ENCODE measurements at places on chromosomes 6 and 20.

GRCh38 chr6:119575721-119576120 is 226.2 kb upstream of the MAN1A1 start:
- no peak overlapping the region for H3K27ac ChIP-seq
- no peak for DNase-seq
- no peaks in the 10 kb centered on the region for H3K27me3 ChIP-seq
- no peaks in the 10 kb centered on the region for H3K4me1 ChIP-seq
- no peak overlapping the region for H3K4me3 ChIP-seq

DNA sequence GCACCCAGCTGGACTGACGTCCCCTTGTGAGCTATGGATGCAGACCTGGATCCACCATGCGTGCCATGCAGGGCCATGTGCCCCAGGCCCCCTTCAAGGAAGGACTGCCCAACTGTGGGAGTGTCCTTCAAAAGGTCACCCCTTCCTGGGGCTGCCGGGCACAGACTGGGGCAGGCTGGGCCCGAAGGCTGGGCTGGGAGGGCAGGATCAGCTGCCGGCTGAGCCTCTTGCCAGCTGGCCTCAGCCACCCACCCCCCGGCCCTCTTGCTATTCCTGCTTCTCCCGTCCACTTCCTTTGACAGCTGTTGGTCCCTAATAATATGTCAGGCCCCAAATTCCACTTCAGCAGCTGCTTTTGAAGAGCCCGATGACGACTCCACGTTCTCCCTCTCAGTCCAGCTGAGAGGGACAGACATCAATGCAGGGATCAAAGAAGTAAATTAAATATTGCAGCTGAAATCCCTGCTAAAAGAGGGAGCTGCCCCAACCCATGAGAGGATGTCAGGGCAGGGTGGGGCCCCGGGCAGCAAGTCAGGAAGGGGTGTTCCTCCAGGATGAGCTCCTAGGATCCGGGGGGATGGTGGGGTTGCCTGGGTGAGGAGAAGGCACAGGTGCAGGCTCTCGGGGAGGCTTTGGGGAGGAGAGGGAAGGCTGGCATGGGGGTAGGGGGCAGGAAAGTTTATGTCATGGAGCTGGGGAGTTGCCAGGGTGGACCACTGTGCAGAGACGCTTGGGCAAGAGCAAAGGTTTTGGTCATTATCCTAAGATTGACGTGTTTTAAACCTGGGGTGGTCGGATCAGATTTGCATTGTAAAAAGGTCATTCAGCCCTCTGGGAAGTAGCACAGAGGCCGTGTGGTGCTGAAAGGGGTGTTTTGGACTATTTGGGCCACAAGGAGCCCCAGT is 185.0 kb downstream of the ANKRD60 start:
- H3K36me3 ChIP-seq: no peaks in the 10 kb centered on the region
- no peak overlapping the region for H3K27ac ChIP-seq
- DNase-seq: no peak
- H3K4me3 ChIP-seq: no peak overlapping the region

- DNase-seq: no peak
- no peaks in the 10 kb centered on the region for H3K36me3 ChIP-seq
These were observed 28.7 kb downstream of the SMPDL3A start for GRCh38 chr6:122817766-122818165.

DNA sequence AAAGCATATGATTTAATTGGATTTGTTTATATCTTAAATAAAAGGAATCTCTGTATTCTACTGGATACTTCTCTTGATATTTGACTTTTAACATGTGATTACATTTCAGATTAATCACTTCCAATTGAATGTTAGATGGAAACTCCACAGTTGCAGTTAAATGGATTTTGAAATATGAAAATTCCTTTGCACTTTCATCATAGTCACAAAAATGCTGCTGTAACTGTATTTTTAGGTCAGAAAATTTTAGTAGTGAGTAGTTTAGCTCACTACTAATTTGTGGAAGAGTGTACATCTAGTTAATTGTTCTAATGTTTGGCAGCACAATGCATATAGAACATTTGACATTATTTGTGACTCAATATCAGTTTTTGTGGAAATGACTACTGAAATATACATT is 26.8 kb downstream of the PTCHD4 start:
- H3K4me1 ChIP-seq: peaks cover 4% of the 10 kb centered on the region
- H3K27me3 ChIP-seq: no peaks in the 10 kb centered on the region
- DNase-seq: no peak
- H3K27ac ChIP-seq: no peak overlapping the region

- no peaks in the 10 kb centered on the region for H3K27me3 ChIP-seq
- DNase-seq: no peak
- H3K4me3 ChIP-seq: no peak overlapping the region
- no peak overlapping the region for H3K27ac ChIP-seq
These were observed 42.0 kb upstream of the MCHR2 start for GRCh38 chr6:100035873-100036653.

DNA sequence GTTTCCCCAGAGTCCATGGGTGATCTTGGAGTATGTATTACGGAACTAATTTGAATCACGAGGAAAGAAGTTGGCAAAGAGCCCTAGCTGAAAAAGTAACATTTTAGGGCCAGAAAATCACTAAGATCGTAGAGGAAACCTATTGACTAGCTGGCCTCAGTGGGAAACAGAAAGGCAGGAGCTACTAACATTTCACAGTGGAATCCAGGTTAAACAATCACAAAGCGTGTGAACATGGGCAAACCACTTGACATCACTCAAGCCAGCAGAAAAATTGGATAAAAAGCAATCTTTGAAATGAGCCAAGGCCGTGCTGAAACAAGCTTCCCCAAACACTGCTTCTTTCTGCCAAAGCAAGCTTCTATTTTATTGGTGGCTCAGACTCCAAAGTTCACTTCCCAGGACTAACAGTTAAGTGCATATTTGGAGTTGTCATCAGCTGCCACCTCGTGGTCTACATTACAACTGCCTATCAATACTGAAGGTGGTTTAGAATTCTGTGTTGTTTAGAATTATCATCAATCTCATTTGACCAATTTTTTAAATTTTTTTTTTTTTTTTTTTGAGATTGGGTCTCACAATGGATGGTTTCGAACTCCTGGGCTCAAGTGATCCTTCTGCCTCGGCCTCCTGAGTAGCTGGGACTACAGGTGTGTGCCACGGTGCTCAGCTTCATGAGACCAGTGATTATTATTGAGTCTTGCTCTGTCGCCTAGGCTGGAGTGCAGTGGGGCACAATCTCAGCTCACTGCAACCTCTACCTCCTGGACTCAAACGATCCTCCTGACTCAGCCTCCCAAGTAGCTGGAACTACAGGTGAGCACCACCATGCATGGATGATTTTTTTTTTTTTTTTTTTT is 10.6 kb downstream of the RPS10 start:
- DNase-seq: peak; percentile 62
- H3K27me3 ChIP-seq: no peaks in the 10 kb centered on the region
- no peak overlapping the region for H3K4me3 ChIP-seq
- peaks cover 6% of the 10 kb centered on the region for H3K4me1 ChIP-seq

- no peak overlapping the region for H3K27ac ChIP-seq
- no peaks in the 10 kb centered on the region for H3K36me3 ChIP-seq
- peaks cover 9% of the 10 kb centered on the region for H3K27me3 ChIP-seq
These were observed 207.5 kb downstream of the PTPRT start for GRCh38 chr20:42982218-42982617.

DNA sequence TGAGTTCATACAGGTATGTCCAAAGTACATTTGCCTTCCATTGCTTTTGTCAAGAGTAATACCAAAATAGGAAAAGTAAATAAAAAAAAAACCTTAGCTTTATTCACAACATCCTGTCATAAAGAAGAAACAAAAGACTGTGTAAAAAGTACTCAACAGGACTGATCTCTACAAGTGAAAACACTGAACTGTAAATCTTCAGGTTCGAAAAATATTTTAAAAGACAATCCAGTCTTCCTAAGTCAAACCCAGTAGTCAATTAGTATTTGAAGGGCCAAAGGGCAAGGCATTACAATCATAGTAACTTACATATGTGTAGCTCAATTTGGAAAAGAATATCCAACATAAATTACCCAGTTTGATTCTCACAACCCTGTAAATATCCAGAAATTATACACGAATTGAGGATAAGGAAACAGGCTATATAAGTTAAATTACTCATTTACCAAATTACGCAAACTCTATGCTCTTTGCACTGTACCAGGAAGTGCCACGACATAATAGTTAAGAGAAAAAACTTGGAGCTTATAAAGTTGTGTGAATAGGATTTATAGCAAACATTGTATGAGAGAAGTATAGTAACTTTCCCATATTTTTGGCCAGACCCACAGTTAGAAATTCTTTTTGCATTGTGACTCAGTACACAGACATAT is 21.2 kb downstream of the PTPRK start:
- DNase-seq: no peak
- peak overlapping the region; percentile 74 for H3K27ac ChIP-seq
- no peaks in the 10 kb centered on the region for H3K27me3 ChIP-seq

DNA sequence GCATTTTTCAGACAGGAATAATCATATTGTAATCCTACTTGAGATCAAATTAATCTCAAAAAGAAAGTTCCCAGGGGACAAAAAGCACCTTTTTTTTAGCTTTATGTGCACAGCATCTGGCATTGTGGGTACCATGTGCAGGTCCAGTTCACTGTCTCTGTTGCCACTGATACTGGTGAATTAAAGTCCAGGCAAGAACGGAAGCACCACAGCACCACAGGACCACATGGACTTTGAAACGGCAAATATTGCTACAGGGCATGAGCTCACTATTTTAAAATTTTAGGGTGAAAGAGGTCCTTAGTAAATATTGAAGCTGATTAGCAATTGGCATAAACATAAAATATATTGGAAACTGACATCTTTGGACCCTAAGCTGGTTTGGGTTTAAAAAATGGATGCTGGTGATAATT is 709.0 kb downstream of the EPM2A start:
- H3K4me1 ChIP-seq: no peaks in the 10 kb centered on the region
- no peaks in the 10 kb centered on the region for H3K27me3 ChIP-seq
- H3K27ac ChIP-seq: no peak overlapping the region
- DNase-seq: no peak
- H3K36me3 ChIP-seq: no peaks in the 10 kb centered on the region
